ENCODE measurements at places on chromosomes 1 and 21.

GRCh38 chr1:43797891-43798290 is 90.6 kb downstream of the ST3GAL3 start:
- DNase-seq = no peak

DNA sequence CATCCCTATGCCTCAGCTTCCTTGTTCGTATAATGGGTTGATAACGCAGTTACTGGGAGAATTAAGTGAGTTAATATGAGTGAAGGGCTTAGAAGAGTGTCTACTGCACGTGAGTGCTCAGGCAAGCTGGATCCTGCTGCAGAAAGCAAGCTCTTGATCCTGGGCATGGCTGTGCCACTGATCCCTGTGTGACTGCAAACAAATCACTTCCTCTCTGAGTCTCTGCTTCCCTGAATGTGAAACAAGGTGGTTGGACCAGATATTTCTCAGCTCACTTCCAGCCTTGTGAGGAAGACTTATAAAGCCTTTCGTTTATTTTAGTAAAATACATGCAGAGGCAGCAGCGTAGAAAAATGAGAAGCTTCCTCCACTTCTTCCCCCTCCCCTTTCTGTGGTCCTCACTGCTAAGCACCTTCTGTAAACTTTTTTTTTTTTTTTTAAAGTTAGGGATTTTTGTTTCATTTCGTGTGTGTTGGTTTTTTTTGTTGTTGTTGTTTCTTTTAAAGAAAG is 13.8 kb downstream of the PSEN2 start:
- no peak for DNase-seq

- DNase-seq = no peak
Measured at GRCh38 chr1:60516996-60517395, 443.4 kb upstream of the C1orf87 start.

- DNase-seq = no peak
Measured at GRCh38 chr21:42859891-42860230, 19.5 kb downstream of the WDR4 start.

DNA sequence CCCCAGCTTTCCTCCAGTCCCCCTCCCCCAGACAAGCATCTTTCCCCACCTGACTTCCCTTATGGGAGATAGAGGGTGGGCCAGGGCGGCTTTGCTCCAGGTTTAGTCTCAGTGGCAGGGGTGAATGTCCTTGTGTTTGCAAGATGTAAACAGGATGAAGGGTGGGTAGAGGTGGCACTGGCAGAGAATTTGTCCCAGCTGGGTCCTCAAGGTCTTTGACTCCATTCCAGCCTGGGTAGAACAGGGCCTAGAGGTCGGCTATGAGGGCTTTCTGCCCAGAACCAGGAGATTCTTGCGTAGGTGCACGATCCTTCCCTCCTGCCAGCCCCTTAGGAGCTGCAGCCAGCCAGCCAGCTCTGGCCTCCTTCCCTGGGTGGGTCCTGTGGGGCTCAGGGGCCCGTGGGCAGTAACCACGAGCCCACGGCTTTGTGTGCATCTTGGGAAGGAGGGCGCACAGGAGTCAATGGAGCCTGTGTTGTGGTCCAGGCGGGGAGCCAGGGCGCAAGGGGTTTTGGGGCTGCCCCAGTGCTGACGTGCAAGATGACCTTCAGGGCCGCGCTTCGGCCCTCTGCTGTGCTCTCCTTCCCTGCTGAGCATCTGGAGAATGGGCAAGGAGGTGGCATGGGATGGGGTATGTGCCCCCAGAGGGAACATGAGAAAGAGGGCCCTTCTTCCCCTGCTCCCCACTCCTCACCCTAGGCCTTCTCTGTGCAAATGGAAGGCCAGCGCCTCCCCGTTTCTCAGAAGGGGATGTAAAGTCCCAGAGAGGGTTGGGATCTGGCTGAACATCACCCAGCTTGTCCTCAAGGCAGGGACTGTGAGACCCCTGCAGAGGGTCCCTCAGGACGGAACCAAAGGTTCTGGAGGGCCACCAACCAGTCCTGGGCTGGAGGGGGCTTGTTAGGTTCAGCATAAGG is 15.7 kb downstream of the POU3F1 start:
- no peak for DNase-seq

DNA sequence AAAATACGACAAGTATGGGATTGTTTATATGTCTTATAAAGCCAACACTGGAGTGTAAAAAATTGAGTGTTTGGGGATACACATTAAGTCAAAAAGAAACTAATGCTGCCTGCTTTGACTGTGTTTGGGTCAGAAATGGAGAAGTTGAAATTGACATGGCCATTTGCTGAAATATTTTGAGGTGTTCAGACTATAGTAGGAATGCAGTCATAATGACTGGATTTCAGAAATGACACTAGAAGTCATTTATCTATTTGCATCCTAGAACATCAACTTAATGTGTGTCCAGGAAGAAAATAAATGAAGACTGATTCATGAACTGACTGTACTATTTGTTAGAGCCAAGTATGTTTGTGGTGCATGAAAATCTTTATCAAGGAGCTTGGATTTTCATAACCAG is 28.4 kb downstream of the RASAL2 start:
- no peak for DNase-seq

DNA sequence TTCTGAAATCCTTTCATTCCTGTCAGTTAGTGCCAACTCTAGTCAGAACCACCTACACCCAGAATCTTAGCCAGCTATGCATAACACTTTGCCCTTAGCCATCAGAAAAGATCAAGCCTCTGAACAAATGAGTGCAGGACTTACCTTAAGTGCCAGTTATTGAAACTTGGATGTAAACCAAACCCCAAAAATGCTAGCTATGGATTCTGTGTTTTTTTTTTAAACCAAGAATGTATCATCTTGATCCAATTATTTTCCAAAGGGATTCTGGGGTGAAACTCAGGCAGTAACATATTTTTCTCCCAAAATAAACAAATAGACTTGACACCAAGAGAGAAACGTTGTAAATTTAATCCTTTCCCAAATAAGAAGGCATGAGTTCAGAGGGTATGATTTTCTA is 538.6 kb upstream of the ADAMTS5 start:
- no peak for DNase-seq

DNA sequence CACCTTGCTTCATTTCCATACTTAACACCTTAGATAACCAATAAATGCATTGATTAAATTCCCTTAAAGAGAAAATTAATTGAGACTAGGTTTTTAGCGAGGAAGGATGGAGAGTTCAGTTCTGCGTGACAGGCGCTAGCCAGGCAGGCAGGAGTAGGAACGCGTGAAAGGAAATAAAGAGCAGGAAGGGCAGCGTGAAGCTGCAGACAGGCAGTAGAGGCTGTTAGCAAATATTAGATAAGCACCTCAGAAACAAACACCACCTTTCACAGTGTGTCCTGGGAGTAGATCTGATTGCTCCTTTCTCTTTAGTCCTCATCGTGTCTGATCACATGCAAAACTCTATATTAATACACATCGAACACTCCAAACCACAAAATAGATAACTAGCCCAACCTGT is 282.7 kb upstream of the ADGRL2 start:
- no peak for DNase-seq

GRCh38 chr1:98351561-98351960 is 310.0 kb upstream of the SNX7 start:
- DNase-seq = peak; percentile 3

DNA sequence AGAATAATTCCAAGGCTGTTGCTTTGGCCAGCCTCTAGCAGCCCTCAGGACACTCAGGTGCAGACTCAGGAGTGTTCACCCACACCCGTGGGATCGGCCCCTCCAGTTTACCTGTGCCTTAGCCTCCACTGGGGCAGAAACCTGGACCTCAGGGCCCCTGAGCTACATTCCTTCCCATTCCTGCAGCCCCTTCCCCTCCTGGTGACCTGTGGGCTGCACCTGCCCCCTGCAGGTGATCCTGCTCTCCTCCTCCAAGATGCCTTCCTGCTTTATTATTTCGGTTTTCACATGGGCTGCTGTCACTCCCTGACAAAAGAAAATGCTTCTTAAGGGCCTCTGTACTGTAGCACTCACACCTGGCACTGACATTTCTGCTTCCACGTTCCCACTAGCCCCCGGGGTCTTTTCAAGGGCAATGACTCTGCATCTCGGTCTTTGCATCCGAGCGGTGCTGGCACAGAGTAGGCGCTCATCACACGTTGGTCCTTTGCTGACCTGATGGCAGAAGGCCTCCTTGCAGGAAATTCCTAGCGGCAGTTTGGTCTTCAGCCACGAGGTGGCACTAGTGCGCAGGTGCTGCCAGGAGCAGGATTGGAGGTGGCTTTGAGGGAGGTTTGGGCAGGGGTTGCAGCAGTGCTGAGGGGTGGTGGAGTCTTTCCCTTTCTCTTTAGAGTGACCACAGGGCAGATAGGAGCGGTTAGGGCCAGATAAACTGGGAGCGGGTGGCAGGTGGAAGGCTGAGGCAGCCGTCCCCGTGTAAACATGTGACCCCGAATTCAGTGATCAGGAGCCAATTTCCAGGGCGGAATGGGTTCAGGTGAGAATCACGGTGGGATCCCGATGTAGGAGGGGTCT is 25.3 kb upstream of the ETV3 start:
- DNase-seq = peak; percentile 44

DNA sequence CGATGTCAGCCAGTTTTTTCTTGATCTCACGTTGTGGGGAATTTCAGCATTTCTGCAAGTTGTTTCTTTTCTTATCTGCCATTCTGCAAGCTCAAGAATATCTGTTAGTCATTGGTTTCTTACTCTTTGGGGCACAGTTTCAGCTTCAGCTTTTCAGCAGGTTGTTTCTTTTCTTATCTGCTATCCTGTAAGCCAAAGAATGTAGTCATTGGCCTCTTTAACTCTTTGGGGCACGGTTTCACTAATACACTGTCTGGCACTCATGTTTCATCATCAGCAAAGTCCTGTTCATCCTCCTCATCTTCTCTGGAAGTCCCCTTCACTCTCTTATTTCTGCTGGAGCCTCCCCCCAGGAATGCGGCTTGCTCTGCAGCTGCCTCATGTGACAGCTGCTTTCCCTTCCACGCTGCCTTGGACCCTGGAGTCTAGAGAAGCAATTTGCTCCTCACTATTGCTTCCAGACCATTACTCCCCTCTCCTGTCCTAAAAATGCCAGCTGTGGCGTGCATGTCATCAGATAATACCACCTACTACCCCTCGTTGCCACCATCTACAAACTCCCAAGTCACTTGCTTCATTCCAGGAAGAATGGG is 67.0 kb upstream of the CACNA1E start:
- DNase-seq = no peak

DNA sequence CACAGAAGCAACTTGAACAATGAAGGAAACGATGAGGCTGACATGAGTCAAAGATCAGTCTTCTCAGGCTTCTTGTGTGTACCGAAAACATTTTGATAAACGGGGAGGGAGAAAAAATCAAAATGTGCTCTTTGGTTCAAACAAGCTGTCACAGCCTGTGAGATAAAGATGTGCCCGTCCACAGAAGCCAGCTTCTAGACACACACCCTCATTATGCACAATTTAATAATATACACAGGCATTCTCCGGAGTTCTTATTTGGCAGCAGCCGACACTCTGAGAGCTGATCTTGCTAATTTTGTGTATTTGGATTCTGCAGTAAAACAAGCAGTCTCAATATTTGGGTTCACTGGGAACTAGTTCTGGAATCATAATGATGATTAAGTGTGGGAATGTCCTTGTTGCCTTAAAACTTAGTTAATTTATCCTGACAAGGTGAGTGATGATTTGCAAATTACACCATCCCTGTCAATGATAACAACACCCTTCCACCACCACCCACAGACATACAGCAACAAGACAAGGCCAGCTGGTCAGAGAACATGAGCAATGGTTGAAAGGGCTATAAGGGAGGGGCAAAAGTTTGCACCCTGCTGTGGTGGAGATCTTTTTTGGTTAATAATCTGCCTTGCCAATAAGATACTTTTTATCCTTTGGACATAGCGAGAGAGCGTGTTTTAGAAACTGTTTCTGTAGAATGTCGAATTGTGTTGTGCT is 269.9 kb upstream of the KIAA0040 start:
- DNase-seq = no peak

DNA sequence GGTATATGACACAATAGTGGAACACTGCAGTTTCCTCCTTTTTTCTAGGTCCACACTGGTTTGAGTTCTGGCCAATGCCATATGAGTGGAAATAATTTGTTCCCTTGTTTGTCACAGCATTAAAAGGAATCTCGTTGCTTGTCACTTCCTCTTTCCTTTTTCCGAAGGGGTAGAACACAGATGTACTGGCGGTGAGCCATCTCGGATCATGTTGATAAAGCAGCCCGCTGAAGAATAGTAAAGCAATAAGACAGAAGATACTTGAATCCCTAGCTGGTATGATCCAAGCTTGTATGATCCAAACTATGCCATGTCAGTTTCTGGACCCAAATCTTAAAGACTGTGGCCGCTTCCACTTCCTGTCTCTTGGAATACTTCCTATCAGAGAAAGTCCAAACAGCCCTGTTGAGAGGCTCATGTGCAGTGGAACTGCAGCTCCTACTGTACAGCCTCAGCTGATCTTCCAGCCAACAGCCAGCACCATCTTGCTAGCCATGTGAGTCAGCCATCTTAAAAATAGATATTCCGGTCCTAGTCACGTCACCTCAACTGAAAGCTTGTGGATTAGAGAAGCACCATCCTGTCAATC is 40.3 kb downstream of the CFHR5 start:
- no peak for DNase-seq

DNA sequence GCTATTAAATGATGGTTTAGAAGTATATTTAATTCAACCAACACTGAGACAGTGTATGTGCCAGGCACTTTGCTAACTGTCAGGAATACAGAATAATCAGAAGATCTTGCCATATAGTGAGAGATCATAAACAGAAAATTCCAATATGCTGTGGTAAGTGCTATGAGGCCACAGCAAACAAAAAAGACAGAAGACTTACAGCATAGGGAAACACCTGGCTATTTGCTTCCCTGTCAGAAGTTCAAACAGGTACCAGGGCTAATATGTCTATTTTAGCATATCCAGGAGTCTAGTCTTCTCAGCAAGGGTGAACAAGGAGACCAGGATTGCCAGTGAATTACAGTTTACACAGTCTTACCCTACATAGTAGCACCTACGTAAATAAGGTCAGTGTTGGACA is 30.4 kb downstream of the TRIT1 start:
- no peak for DNase-seq

DNA sequence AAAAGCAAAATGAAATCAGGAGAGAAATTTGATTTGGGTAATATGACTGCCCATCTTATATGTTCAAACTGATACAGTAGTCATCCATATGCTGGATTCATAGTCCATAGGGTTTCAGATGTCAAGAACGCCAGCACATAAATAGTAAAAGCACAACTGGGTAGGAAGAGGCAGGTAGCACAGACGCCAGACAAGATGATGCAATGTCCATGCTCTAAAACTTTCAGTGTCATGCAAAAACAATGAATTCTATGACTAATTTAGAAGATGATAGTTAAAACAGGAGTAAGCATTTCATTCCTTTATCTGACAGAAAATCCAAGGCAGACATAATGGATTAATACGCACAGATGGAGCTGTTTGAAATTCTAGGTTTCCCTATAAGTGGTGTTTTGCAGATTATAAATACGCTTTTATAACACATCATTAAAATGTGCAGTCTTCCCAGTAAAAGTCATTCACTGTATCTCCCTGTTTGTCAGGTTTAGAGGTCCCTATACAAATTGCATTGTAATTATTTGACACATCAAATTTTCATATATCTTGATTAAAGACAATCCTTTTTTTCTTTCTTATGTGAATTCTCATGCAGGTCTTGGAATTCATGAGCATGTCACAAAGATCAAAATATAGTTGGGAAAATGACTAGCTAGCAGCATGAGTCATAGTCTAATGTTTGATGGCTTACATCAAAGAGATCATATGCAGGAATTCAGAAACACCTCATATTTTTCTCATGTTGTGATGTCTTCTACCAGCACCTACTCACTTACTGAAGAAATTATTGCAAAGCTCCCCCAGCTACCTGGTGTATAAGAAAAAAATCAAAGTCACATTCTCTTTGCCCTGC is 139.9 kb downstream of the DSCAM start:
- no peak for DNase-seq

- no peak for DNase-seq
Measured at GRCh38 chr1:104098837-104099236, 349.1 kb downstream of the AMY1C start.

- peak; percentile 85 for DNase-seq
Measured at GRCh38 chr21:45555557-45556301, 13.5 kb upstream of the SLC19A1 start.

Data from HT1080 (cell line).